ENCODE measurements at places on chromosomes 5 and 9. TPM values are rescaled to one million over a fixed set of nuclear protein-coding genes. Genes with fewer than 3 reads are reported as not detected.

The FOXD4L4 gene
- total RNA-seq: 0.25 TPM

The PCDHAC2 gene
- 2.5 TPM for total RNA-seq

The SLC9A3 gene
- 0.71 TPM for total RNA-seq

The MRPS27 gene
- total RNA-seq: 108 TPM

The CCNO gene
- 0.32 TPM for total RNA-seq

The TXNDC8 gene
- total RNA-seq: not detected

The IL5 gene
- total RNA-seq: not detected

The BRD8 gene
- total RNA-seq: 36.0 TPM

The GAPT gene
- total RNA-seq: not detected

The IRX1 gene
- not detected for total RNA-seq

The EQTN gene
- total RNA-seq: not detected

The BTNL3 gene
- total RNA-seq: not detected

The LOX gene
- 36.9 TPM for total RNA-seq

The PCDHGC5 gene
- total RNA-seq: 0.53 TPM
